Karpas-422 (cell line): ENCODE measurements at places on chromosomes 5 and 9.

DNA sequence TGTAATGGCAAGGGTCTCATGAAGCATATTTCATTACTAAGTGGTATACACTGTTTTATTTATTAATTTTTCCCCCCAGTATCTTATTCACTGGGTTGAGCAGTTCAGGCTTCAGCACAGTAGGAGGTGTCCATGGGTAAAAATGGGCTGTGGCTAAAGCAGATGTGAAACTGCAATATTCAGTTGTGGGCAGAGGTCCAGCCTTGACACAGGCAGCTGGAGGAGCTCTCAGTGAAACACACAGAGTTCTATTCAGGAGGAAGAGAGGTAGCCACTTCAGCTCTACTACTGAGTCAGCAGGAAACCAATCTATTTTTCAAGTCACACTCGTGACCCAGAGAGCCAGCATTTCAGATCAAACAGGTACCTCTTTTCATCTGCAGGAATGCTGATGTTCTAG is 418.3 kb downstream of the CDH10 start:
- DNase-seq: no peak

DNA sequence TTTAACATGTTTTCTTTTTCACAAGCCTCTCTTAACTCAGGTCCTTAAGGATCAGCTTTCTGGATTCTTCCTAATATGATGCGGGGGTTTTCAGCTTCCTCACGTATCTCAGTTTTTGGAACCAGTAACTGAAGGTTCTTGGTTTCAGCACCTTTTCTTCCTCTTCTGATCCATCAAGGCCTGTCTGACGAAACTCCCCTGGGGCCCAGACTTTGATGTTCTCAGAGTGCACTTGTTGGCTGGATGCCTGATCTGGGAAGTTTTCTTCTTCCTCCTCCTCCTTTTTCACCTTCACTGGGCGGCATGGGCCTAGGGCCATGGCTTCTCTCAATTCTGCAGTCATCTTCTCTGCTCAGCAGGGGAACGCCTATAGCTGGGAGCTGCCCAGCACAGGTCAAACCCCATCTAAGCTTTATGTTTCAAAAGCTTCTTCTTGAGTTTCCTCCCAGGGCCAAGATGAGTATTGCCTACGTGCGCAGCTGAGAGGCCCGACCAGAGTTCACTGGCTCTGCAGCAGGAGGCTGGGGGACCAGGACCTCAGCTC is 44.8 kb downstream of the GHR start:
- no peak for DNase-seq

GRCh38 chr5:125272357-125272756 is 525.9 kb upstream of the ZNF608 start:
- no peak for DNase-seq

DNA sequence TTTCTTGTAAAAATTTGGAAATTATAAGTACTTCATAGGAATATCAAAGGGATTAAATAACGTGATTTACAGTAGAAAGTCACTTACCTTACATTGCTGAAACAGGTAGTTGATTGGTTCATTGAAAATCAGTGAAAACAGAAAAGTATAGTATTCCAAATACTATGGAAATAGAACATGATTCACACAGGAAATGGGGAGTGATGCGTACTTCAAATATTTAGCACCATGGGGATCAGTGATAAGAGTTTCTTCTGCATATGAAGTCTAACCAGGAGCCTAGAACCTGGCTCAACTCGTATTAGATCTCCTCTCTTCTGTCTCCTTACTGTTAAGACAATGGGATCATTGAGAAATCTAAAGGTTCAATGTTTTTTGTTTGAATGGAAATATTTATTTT is 133.3 kb downstream of the FAM174A start:
- DNase-seq: no peak

DNA sequence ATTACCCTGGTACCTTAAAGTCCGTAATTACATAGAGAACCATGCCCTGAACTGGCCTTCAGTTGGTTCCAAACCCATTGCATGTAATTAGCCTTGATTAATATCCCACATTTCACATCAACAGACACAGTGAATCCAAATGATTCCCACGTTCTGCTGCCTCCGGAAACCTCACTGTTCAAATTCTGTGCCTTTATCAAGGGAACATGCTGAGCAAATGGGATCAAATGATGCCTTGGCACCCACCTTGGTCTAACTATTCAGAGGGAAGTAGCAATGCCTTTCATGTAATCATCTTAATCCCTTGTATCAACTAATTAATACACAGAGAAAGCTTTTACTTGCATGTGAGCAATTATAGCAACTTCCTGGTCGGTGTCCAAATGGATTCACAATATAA is 100.6 kb downstream of the EFNA5 start:
- no peak for DNase-seq

DNA sequence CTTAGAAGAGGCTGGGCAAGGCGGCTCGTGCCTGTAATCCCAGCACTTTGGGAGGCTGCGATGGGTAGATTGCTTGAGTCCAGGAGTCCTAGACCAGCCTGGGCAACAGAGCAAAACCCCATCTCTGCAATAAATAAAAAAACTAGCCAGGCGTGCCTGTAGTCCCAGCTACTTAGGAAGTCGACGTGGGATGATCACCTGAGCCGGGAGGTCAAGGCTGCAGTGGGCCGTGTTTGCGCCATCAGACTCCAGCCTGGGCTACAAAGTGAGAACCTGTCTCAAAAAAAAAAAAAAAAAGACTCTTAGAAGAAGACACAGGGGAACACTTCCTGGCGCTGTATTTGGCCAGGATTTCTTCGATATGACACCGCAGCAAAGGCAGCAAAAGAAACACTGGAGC is 23.7 kb upstream of the NRARP start:
- DNase-seq: no peak

- no peak for DNase-seq
Measured at GRCh38 chr5:119313197-119313596, 42.6 kb upstream of the TNFAIP8 start.

- no peak for DNase-seq
Measured at GRCh38 chr5:140986117-140986521, 19.8 kb downstream of the PCDHAC2 start.

GRCh38 chr5:136094913-136095641 is 37.6 kb upstream of the SMAD5 start:
- no peak for DNase-seq

DNA sequence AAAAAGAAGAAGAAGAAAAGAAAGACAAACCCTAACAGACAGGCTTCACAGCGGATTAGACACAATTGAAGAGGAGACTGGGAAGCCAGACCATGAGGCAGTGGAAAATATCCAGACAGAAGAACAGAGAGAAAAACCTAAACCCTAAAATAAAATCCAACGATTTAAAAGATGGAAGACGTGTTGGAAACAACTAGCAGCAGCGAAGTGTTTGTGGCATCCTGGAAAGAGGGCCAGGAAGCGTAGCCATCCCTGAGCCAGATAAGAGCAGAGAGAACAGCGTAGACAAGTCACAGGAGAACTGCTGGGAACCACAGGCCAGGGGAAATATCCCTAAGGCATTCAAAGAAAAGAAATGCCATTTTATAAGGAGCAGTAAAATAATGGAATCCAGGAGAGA is 39.7 kb upstream of the NKD2 start:
- DNase-seq: no peak

- DNase-seq: peak; percentile 7
Measured at GRCh38 chr9:130731355-130731754, 37.8 kb downstream of the EXOSC2 start.

DNA sequence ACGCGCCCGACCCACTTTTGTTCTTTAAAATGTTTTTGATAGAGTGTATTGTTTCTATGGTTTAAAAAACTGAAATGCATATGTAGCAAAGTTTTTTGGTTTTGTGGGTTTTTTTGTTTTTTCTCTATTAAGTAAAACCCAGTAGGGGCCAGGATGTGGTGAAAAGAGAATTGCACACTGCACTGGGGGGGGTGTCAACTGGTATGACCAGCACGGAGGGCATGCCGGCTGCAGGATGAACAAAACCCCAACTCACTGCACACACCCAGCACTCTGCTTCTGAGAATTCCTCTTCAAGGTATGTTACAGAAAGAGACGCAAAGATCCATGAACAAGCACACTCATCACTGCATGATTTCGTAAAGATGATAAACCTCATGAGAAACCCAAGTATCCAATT is 75.0 kb downstream of the STK10 start:
- no peak for DNase-seq

GRCh38 chr9:134842321-134842720 is 38.3 kb upstream of the FCN2 start:
- DNase-seq: no peak

- DNase-seq: no peak
Measured at GRCh38 chr9:20319241-20319640, 303.1 kb downstream of the MLLT3 start.
